Activated T-cell treated with anti-CD3 and anti-CD28 coated beads for 1 hour (primary cell): ENCODE measurements at places on chromosomes 2 and 18.

DNA sequence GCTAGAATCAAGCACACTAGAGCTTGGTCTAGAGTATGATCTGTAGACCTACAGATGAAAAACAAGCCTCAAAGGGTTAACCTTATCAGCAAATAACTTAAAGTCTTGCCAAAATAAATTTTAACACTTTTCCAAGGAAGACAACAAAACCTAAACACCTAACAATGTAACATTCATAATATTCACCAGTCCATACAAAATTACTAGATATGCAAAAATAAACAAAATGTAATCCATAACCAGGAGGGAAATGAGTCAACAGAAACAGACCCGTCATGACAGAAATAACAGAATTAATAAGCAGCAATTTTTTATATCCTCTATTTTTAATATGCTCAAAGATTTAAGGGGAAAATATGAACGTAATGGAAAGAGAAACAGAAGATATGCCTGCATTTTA, 36.1 kb downstream of the TRAK2 start:
- DNase-seq: no peak

- DNase-seq: no peak
Measured at GRCh38 chr2:43367012-43367782, 140.8 kb upstream of the ZFP36L2 start.

- no peak for DNase-seq
Measured at GRCh38 chr2:69181806-69182427, 168.9 kb downstream of the ANTXR1 start.

DNA sequence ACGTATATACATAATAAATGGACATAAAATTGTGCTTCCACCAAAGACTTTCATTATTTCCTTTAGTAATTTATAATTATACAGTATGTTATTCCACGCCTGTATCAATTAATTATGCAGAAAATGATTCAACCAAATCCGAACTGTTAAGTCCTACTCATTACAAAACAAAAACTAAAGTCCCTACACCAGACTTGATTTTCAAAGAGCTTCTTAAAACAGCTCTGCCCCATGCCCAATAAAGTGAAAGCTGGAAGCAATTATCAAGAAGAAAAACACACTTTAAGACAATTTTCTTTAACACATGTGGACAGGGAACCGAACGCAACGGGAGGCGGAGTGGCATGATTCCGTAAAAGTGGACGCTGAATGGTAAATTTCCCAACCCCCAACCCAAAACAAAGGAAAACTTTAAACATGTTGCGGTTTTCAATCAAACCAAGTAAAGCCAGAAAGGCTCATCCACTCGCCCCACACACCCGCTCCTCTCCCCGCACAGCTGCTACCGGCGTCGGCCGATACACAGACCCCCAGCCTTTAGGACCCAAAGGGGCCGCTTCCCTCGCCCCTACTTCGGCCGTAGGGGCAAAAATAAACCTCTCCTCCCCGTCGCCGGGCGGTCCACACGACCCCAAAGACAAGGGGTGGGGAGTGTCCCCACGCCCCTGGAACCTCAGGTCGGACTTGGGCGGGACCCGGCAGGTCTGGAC, 705 bp downstream of the YES1 start:
- DNase-seq: no peak

GRCh38 chr2:101368376-101368775, 18.9 kb downstream of the CREG2 start:
- no peak for DNase-seq

DNA sequence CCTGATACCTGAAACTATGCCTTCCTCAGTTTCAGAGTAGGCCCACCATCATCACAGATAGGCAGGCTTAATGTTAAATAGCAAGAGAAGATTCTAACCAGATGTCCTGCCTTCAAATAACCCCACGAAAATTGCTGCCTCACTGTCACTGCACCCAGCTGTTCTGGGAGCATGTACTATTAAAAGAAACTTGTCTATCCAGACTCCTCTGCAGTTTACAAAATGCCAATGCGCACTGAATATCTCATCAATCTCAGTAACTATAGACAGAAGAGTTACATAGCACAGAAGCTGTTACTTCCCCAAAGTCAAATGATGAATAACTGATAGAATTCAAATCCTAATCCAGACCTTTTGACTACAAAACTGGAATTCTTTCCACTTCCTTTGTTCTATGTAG, 43.9 kb downstream of the WDR75 start:
- DNase-seq: no peak

GRCh38 chr18:46702471-46702870, 45.5 kb upstream of the LOXHD1 start:
- DNase-seq: no peak
